Fibroblast of lung (primary cell): ENCODE measurements at places on chromosomes 16 and 17. TPM values are rescaled to one million over a fixed set of nuclear protein-coding genes. Genes with fewer than 3 reads are reported as not detected.

- H3K27ac ChIP-seq = no peak overlapping the region
- no peaks in the 10 kb centered on the region for H3K27me3 ChIP-seq
- H3K4me1 ChIP-seq = no peaks in the 10 kb centered on the region
- no peaks in the 10 kb centered on the region for H3K36me3 ChIP-seq
- no peak for DNase-seq
Measured at GRCh38 chr16:76837872-76838271, 353.1 kb upstream of the MON1B start.

- no peaks in the 10 kb centered on the region for H3K4me1 ChIP-seq
- no peak overlapping the region for H3K4me3 ChIP-seq
Measured at GRCh38 chr16:79639576-79640311, 39.2 kb upstream of the MAF start.

- no peaks in the 10 kb centered on the region for H3K36me3 ChIP-seq
- no peak overlapping the region for H3K27ac ChIP-seq
- no peak for DNase-seq
- H3K4me1 ChIP-seq = no peaks in the 10 kb centered on the region
- H3K27me3 ChIP-seq = no peaks in the 10 kb centered on the region
Measured at GRCh38 chr17:77670173-77670572, 288.3 kb upstream of the TNRC6C start.

GRCh38 chr17:72501404-72502370 is 380.9 kb downstream of the SOX9 start:
- no peak overlapping the region for H3K4me3 ChIP-seq
- DNase-seq = peak; percentile 20
- peaks cover 4% of the 10 kb centered on the region for H3K4me1 ChIP-seq
- no peaks in the 10 kb centered on the region for H3K36me3 ChIP-seq
- H3K27ac ChIP-seq = no peak overlapping the region
- H3K27me3 ChIP-seq = no peaks in the 10 kb centered on the region

GRCh38 chr16:83027973-83028372 is 401.2 kb downstream of the CDH13 start:
- DNase-seq = no peak
- H3K27me3 ChIP-seq = no peaks in the 10 kb centered on the region
- H3K36me3 ChIP-seq = no peaks in the 10 kb centered on the region
- no peak overlapping the region for H3K4me3 ChIP-seq
- H3K4me1 ChIP-seq = no peaks in the 10 kb centered on the region

DNA sequence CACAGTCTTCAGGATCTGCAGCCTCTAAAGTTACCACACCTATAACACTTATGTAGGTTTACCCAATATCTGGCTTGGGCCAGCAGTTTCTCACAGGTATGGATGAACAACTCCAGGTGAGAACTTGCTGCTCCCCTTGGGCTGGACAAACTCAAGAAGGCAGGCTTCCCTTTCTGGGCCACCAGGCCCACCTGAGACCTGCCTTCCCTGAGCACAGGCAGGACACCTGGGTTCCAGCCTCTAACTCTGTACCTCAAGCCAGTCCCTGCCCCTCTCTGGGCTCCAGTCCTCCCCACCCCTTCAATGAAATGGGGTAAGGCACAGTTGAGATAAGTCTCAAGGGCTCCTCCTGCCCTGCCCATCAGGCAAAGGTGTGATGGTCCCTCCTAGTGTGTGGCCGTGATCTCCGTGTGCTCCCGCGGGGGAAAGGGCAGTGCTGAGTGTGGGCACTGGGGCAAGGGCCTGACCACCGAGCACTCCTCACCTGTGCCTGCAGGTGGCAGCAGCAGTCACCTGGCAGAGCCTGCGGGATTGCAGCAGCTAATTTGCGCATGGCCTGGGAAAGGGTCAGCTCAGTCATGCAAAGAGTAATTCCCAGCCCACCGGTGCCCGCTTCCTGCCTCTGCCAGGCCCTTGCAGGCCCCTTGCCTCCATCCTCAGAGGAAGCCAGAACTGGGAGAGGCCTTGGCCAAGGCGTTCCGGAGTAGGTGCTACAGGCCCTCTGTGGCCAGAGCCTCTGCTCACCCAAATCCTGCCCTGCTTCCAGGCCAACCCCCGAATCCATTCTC is 28.2 kb upstream of the ADGRG1 start:
- no peaks in the 10 kb centered on the region for H3K36me3 ChIP-seq
- peaks cover 2% of the 10 kb centered on the region for H3K4me1 ChIP-seq
- no peak overlapping the region for H3K27ac ChIP-seq
- DNase-seq = no peak
- no peak overlapping the region for H3K4me3 ChIP-seq
- H3K27me3 ChIP-seq = peaks cover 3% of the 10 kb centered on the region

- H3K27ac ChIP-seq = no peak overlapping the region
- no peak overlapping the region for H3K4me3 ChIP-seq
- no peaks in the 10 kb centered on the region for H3K27me3 ChIP-seq
- no peaks in the 10 kb centered on the region for H3K36me3 ChIP-seq
- DNase-seq = no peak
Measured at GRCh38 chr16:79839466-79840341, 239.2 kb upstream of the MAF start.

GRCh38 chr16:68144008-68144407 is 58.8 kb downstream of the NFATC3 start:
- H3K4me1 ChIP-seq = no peaks in the 10 kb centered on the region
- H3K4me3 ChIP-seq = no peak overlapping the region
- H3K27ac ChIP-seq = no peak overlapping the region

DNA sequence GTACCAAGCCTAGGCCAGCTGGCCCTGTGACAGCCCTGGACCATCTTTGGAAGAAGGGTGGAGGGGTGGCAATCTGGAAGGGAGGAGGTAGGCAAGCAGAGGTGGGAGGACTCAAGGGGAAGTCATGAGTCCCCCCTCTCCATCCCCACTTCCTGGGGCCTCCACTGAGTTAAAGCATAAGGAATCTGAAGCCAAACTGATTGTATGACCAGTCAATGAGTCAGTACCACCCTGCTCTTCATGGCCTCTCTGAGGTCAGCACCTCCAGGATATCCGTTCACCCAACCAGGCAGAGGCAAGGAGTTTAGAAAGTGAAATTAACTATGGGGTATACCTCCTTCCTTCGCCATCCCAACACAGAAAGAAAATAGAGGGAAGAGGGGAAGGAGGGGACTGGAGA is 272.7 kb downstream of the SOX9 start:
- H3K4me1 ChIP-seq = peaks cover 43% of the 10 kb centered on the region
- H3K36me3 ChIP-seq = no peaks in the 10 kb centered on the region
- no peaks in the 10 kb centered on the region for H3K27me3 ChIP-seq
- DNase-seq = peak; percentile 79

- peaks cover 2% of the 10 kb centered on the region for H3K36me3 ChIP-seq
- no peak for DNase-seq
- no peaks in the 10 kb centered on the region for H3K27me3 ChIP-seq
Measured at GRCh38 chr17:80963812-80964543, 27.7 kb upstream of the CHMP6 start.

DNA sequence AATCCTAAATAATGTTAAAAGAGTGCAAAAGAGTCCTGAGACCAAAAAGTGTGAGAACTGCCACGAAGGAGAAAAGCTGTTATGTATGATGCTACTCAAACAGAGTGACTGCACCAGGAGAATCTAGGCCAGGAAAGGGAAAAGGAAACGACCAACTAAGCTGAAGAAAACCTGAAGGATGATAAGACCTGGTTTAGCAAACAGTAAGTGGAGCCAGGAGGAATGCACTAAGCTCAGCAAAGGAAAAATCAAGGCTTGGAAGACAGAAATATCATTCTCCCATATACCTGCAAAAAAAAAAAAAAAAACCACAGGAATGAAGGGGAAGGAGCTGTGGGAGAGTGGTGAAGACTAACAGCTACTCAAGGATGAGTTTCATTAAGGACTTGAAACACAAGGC is 21.1 kb downstream of the CMC2 start:
- no peak overlapping the region for H3K4me3 ChIP-seq
- H3K36me3 ChIP-seq = no peaks in the 10 kb centered on the region
- H3K27me3 ChIP-seq = no peaks in the 10 kb centered on the region
- H3K4me1 ChIP-seq = no peaks in the 10 kb centered on the region

DNA sequence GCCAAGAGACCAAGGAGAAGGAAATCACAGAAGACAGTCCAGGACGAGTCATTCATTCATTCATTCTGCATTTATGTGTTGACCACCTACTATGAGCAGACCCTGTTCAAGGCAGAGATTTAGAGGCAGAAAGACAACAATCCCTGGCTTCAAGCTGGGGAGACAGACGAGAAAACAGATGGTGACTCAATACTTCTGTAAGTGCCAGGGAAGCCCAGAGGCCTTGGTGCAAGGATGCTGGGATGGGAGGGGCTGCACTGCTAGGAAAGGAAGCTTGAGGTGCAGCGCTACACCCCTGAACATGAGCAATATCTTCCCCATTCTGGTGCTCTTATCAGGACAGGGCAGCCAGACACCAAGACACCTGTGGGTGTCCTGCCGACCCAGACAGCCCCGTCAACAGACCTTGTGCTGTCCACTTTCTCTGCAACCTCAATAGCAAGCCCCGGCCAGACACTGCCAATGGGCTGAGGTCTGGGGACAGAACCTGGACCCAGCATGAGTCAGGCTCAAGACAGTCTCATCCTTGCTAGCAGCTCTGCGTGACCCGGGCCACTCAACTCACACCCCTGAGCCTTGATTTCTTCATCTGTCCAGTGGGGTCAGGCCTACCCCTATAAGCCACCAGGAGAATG is 163.5 kb downstream of the COPRS start:
- H3K36me3 ChIP-seq = no peaks in the 10 kb centered on the region
- H3K27me3 ChIP-seq = no peaks in the 10 kb centered on the region
- peaks cover 18% of the 10 kb centered on the region for H3K4me1 ChIP-seq
- peak; percentile 48 for DNase-seq
- no peak overlapping the region for H3K4me3 ChIP-seq
- peak overlapping the region; percentile 46 for H3K27ac ChIP-seq

DNA sequence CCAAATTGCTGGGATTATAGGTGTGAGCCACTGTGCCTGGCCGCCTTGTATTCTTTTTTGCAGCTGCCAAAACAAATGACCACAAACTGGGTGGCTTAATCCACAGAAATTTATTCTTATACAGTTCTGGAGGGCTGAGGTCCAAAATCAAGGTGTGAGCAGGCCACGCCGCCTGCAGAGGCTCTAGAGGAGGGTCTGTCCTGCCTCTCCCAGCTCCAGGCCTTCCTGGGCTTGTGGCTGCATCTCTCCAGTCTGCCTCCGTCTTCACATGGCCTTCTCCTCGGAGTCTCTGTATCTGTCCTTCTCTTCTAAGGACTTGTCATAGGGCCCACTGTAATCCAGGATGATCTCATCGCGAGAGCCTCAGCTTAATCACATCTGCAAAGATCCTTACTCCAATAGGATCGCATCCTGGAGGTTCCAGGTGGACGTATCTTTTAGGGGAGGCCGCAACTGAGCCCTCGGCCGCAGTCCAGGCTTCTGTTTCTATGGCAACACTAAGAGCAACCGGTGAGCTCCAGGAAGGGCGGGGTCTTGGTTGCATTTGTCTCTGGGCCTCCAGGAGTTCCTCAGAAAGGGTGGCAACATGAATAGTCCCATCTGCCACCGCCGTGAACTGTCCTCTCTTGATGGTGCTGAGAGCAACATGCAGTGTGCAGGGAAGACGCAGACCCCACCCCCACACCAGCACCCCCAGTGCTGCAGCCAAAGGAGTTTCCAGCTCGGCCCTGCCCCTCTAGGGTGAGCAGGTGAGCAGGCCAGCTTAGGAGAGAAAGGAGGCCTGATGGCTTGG is 29.5 kb upstream of the CREBBP start:
- no peak overlapping the region for H3K27ac ChIP-seq
- no peak overlapping the region for H3K4me3 ChIP-seq
- no peak for DNase-seq
- H3K36me3 ChIP-seq = no peaks in the 10 kb centered on the region
- H3K27me3 ChIP-seq = peaks cover 3% of the 10 kb centered on the region
- no peaks in the 10 kb centered on the region for H3K4me1 ChIP-seq

DNA sequence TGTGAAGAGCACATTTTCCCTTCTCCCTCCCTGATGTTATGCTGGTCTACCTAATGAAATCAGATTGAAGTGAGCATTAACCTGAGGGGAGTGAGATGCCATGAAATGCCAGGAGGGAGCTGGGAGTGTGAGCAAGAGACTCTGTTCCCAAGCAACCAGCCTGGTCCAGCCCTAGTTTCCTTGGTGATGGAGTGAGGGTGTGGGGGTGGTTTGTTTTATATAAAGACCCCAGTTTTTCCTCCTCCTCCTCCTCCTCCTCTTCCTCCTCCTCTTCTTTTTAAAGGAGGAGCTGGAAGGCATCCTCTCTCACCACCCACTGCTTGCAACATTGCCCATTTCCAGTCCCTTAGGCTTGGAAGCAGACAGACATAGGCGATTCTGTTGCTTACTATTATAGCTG is 97.1 kb downstream of the DNAH3 start:
- no peak overlapping the region for H3K4me3 ChIP-seq
- no peaks in the 10 kb centered on the region for H3K4me1 ChIP-seq
- no peaks in the 10 kb centered on the region for H3K27me3 ChIP-seq
- DNase-seq = no peak

- H3K27ac ChIP-seq = no peak overlapping the region
Measured at GRCh38 chr16:58324792-58325191, 30.0 kb upstream of the PRSS54 start.

- H3K36me3 ChIP-seq = no peaks in the 10 kb centered on the region
- no peaks in the 10 kb centered on the region for H3K4me1 ChIP-seq
- peak; percentile 50 for DNase-seq
- no peak overlapping the region for H3K4me3 ChIP-seq
- H3K27ac ChIP-seq = no peak overlapping the region
Measured at GRCh38 chr16:54493061-54493460, 206.5 kb upstream of the IRX3 start.

- no peak for DNase-seq
- no peaks in the 10 kb centered on the region for H3K4me1 ChIP-seq
- H3K27ac ChIP-seq = no peak overlapping the region
- no peaks in the 10 kb centered on the region for H3K36me3 ChIP-seq
- H3K4me3 ChIP-seq = no peak overlapping the region
Measured at GRCh38 chr16:29676989-29677785, 1.8 kb upstream of the QPRT start.

- H3K27ac ChIP-seq = no peak overlapping the region
- H3K4me1 ChIP-seq = no peaks in the 10 kb centered on the region
- H3K4me3 ChIP-seq = no peak overlapping the region
- H3K27me3 ChIP-seq = no peaks in the 10 kb centered on the region
- H3K36me3 ChIP-seq = no peaks in the 10 kb centered on the region
Measured at GRCh38 chr16:52497067-52497816, 49.7 kb downstream of the TOX3 start.

Gene C16orf54
- not detected in 2 replicates for polyA plus RNA-seq

Gene FAM117A
- polyA plus RNA-seq = 2.3 and 2.4 TPM in 2 replicates

Gene CXCL16
- 2.0 and 2.4 TPM in 2 replicates for polyA plus RNA-seq

Gene FBRS
- polyA plus RNA-seq = 5.5 and 8.2 TPM in 2 replicates

Gene CHST5
- polyA plus RNA-seq = 0.02 TPM in 1 of 2 replicates, not detected in the other

Gene ASGR1
- polyA plus RNA-seq = 0.14 and 0.19 TPM in 2 replicates

Gene CCL8
- polyA plus RNA-seq = 0.27 TPM in 1 of 2 replicates, not detected in the other

Gene ICAM2
- polyA plus RNA-seq = 0.45 and 1.1 TPM in 2 replicates

Gene NTN1
- 0.15 and 0.17 TPM in 2 replicates for polyA plus RNA-seq

Gene TPSG1
- polyA plus RNA-seq = not detected in 2 replicates

Gene G6PC1
- polyA plus RNA-seq = not detected in 2 replicates

Gene ALDH3A1
- polyA plus RNA-seq = 0.12 and 1.0 TPM in 2 replicates
